Posterior vena cava (tissue), 2 donors: ENCODE measurements at places on chromosomes 3 and 15. TPM values are rescaled to one million over a fixed set of nuclear protein-coding genes. Genes with fewer than 3 reads are reported as not detected.

DNA sequence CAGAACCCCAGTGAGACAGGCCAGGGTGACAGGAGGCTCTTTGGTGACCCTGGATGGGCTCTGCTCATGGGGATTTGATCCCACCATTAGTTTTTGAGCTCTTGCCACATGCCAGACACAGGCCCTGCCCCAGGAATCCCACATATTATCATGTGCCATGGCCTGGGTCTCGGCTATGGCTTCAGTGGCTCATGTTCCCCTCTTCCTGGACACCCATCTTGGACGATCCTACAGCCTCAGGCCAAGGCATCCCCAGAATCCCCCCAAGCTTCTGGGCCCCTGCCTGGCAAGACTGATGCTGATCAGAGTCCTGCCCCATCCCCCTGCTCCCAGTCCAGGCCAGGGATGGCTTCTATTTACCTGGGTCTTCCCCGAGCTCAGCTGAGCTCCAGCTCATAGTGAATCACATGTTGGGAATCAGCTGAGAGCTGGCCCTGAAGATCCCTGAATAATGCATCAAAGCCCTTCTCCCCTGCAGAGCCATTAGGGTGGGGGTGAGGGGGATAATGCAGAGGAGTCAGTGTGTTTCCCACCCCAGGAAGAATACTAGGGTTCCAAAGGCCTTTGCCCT lies 50.9 kb upstream of the CHRNB4 start:
- DNase-seq: no peak

DNA sequence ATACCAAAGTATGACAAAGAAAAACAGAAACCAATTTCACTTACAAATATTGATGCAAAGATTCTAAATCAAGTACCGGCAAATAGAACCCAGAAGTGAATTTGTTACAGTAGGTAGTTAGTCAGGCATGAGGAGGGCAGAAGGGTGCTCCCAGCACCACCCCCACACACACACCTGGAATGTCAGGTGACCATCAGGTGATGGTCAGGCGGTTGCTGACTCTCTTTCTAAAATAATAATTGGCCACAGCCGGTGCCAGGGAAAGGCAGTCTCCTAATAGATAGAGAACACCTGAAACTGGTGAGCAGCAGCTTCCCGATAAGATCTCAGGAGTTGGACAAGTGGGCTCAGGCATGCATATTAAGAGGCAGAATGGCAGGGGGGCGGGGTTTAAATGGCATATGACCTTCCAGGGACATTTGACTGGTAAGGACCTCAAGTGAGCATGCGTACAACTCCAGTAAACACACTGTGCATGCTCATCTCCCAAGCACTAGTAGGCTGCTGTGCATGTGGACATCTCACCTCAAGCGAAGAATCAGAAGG lies 131.1 kb downstream of the ANO10 start:
- DNase-seq: no peak

GRCh38 chr3:172339892-172340291 lies 108.4 kb downstream of the GHSR start:
- no peak for DNase-seq

- DNase-seq: peak; percentile 63
These were observed 2.5 kb upstream of the NCKIPSD start for GRCh38 chr3:48688032-48688736.

GOLGA6A gene
- 0.24 TPM for total RNA-seq

KLHL40 gene
- not detected for total RNA-seq
